ENCODE measurements at places on chromosomes 4 and X.

DNA sequence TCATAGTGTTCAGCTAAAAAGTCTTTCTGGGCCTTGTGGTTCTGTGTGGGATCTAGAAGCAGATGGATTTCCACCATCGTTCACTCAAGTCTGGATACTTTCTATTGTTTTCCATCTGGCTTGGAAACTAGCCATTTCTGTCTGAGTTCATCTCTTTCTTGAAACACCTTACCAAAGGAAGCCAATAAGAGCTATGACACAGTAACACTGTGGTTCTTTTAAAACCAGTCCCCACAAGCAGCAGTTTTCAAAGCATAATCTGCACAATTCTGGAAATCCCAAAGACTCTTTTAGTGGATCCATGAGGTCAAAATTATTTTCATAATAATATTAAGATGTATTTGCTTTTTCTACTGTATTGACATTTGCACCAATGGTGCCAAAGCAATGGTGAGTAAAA, 234.2 kb upstream of the TET2 start:
- no peak for DNase-seq

GRCh38 chrX:19640693-19641374, 125.5 kb upstream of the MAP3K15 start:
- DNase-seq, result no peak

- DNase-seq, result no peak
Measured at GRCh38 chr4:176601124-176601523, 191.6 kb downstream of the VEGFC start.

GRCh38 chrX:133575501-133576136, 160.3 kb upstream of the GPC4 start:
- no peak for DNase-seq

DNA sequence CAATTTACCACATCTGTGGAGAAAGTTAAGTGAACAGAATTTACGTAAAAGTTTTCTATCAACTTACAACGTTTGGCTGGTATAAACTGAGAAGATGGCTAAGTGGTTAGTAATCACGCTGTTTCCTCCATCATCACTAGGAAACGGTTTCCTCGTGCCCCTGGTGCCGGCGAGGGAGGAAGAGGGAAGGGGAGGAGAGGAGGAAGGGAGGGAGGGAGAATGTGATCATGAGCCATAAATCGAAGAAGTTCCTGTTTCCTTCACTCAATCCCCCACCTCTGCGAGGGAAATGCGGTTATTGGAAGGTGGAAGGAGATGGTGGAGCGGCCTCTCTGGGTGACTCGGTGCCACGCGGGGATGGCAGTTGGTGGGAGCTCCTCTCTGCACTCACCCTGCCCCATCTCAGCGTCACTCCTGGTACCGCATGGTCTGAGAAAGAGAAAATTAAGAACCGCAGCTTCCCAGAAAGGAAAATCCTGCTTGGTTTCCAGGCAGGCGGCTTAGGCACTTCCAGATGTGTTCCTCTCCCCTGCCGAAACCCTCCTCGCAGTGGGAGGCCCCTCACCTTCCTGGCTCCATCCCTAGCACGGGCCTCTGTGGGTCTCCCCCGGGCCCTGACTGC, 216.8 kb downstream of the AFAP1 start:
- no peak for DNase-seq

- no peak for DNase-seq
Measured at GRCh38 chrX:1012678-1013300, 199.7 kb downstream of the CRLF2 start.

- no peak for DNase-seq
Measured at GRCh38 chrX:109939498-109939897, 63.4 kb upstream of the TMEM164 start.

- DNase-seq, result no peak
Measured at GRCh38 chrX:52821079-52821760, 10.1 kb downstream of the XAGE5 start.
